Small intestine (tissue), 16 donors: ENCODE measurements at places on chromosomes 6 and 20. TPM values are rescaled to one million over a fixed set of nuclear protein-coding genes. Genes with fewer than 3 reads are reported as not detected.

OXT gene
- 2.7 TPM for polyA plus RNA-seq

SLC22A7 gene
- polyA plus RNA-seq, result 0.50 TPM

PLA2G7 gene
- 0.67 TPM for polyA plus RNA-seq

BPIFA1 gene
- not detected for polyA plus RNA-seq

VWA7 gene
- polyA plus RNA-seq, result 3.0 TPM

LYRM2 gene
- polyA plus RNA-seq, result 41.8 TPM

PTGIS gene
- 15.1 TPM for polyA plus RNA-seq

PHACTR1 gene
- polyA plus RNA-seq, result 0.67 TPM
